Camera-type eye (tissue), 1 donor: ENCODE measurements at places on chromosomes 3 and 15. TPM values are rescaled to one million over a fixed set of nuclear protein-coding genes. Genes with fewer than 3 reads are reported as not detected.

ACVR2B gene
- 55.0 TPM for total RNA-seq

SLC28A1 gene
- 0.16 TPM for total RNA-seq

NPAP1 gene
- 0.27 TPM for total RNA-seq

NANOGP8 gene
- total RNA-seq, result not detected

CHRM5 gene
- 6.8 TPM for total RNA-seq

TMEM207 gene
- not detected for total RNA-seq

NDUFAF3 gene
- 51.6 TPM for total RNA-seq

DRD3 gene
- not detected for total RNA-seq

RFT1 gene
- total RNA-seq, result 16.8 TPM

PEX5L gene
- 22.8 TPM for total RNA-seq

SCN11A gene
- total RNA-seq, result 1.4 TPM

MBNL1 gene
- 140 TPM for total RNA-seq

PP2D1 gene
- not detected for total RNA-seq

ALDH1A2 gene
- total RNA-seq, result 53.7 TPM

PAQR9 gene
- 3.6 TPM for total RNA-seq

SLC6A1 gene
- 23.7 TPM for total RNA-seq

MAP3K13 gene
- 69.7 TPM for total RNA-seq

CKMT1B gene
- 6.7 TPM for total RNA-seq

PTH1R gene
- 14.7 TPM for total RNA-seq

EPB42 gene
- total RNA-seq, result 5.3 TPM

KLF13 gene
- 34.1 TPM for total RNA-seq

CPNE9 gene
- 3.8 TPM for total RNA-seq

PLSCR5 gene
- total RNA-seq, result not detected

OR5K2 gene
- not detected for total RNA-seq
